Uterus (tissue), 4 donors: ENCODE measurements at places on chromosomes 12 and 14. TPM values are rescaled to one million over a fixed set of nuclear protein-coding genes. Genes with fewer than 3 reads are reported as not detected.

DNA sequence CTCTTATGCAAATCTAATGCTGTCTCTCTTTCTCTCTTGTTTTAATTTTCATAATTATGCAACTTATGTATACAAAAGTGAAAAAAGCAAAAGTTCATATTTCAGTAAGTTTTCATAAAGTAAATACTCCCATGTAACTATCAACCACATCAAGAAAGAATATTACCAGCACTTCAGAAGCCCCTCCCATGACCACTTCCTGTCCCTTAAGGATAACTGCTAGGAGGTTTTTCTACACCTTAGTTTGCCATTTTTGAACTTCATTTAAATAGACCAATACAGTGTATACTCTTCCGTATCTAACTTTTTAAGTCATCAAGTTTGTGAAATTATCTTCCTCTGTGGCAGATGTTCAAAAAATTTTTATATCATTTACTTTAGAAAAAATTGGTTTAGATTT, 547 bp upstream of the OR4K15 start:
- DNase-seq: no peak
- no peaks in the 10 kb centered on the region for H3K36me3 ChIP-seq
- H3K4me3 ChIP-seq: no peak overlapping the region
- H3K27ac ChIP-seq: no peak overlapping the region
- no peaks in the 10 kb centered on the region for H3K27me3 ChIP-seq

- no peaks in the 10 kb centered on the region for H3K4me1 ChIP-seq
- no peaks in the 10 kb centered on the region for H3K27me3 ChIP-seq
- H3K27ac ChIP-seq: no peak overlapping the region
- no peak for DNase-seq
- no peak overlapping the region for H3K4me3 ChIP-seq
Observed at GRCh38 chr14:44626423-44626822, 119.3 kb upstream of the FSCB start.

DNA sequence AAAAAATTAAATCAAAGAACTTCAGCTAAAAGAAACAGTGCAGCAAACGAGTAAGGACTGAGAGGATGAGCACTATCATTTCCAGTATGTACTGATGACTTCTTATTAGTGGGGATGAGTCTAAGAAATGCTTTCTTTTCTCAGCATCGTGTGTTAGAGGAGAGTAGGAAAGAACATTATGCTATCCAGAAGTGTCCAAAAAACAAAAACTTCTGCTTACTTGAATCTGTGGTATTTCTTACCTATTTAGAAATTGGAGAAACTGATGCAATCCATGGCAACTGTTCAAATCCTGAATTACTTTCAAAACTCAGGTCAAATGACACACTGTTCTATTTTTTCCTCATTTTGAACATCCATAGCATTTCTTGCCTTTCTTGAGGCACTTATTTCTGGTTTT, 23.7 kb downstream of the ABCD2 start:
- H3K4me1 ChIP-seq: no peaks in the 10 kb centered on the region
- H3K4me3 ChIP-seq: no peak overlapping the region
- H3K27ac ChIP-seq: no peak overlapping the region
- no peaks in the 10 kb centered on the region for H3K36me3 ChIP-seq
- DNase-seq: no peak

GRCh38 chr14:35034440-35034833, 11.6 kb upstream of the FAM177A1 start:
- H3K27me3 ChIP-seq: no peaks in the 10 kb centered on the region
- H3K4me1 ChIP-seq: no peaks in the 10 kb centered on the region
- no peak overlapping the region for H3K4me3 ChIP-seq
- DNase-seq: no peak
- no peak overlapping the region for H3K27ac ChIP-seq

- no peak for DNase-seq
- H3K27me3 ChIP-seq: no peaks in the 10 kb centered on the region
- H3K4me1 ChIP-seq: no peaks in the 10 kb centered on the region
- H3K27ac ChIP-seq: no peak overlapping the region
- H3K4me3 ChIP-seq: no peak overlapping the region
- H3K36me3 ChIP-seq: no peaks in the 10 kb centered on the region
Observed at GRCh38 chr12:41634091-41634490, 446.0 kb downstream of the PDZRN4 start.

DNA sequence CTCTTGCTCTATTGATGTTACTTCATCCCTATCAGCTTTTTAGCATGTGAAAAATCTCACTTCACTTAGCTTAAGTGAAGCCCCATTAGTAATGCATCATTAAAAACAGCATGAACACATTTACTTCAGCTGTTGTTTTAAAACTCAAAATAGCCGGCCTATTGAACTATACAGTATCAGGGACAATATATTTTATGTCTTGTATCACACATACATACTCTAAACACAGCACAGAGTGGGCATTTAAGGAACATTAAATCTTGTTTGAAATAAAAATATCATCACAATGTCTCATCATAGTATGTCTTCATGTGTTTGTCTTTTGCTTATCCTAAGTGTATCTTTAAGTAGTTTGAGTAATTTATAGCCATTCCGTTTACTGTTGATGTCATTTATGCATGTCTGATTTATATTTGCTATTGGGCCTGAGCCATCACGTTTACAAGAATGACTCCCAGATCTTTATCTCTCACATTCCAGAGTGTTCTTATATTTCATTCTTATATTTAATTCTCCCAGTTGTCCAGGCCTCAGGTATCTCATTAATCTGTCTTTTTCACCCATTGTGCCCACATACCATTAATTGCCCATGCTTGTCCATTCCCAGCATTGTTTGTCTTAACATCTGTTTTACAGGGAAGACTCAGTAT, 57.5 kb downstream of the ARHGAP5 start:
- no peaks in the 10 kb centered on the region for H3K27me3 ChIP-seq
- no peak for DNase-seq
- no peak overlapping the region for H3K4me3 ChIP-seq
- H3K27ac ChIP-seq: no peak overlapping the region
- no peaks in the 10 kb centered on the region for H3K36me3 ChIP-seq

DNA sequence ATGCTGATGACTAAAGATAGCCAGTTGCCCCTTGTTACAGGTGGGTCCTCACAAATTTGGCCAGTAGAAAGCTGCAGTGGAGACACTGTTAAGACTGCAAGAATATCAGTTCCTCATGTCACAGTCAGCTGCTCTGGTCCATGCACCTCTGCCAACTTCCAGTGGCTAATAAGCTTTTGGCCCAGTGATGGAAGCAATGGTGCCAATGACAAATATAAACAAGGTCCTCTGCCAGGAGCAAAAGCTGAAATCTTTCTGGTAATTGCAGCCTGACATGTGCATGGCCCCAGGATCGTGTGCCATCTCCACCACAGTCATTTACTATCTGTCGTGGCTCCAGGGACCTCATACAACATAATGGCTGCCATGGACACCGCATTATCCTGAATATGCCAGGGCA, 85.4 kb upstream of the TMEM260 start:
- DNase-seq: no peak
- no peak overlapping the region for H3K27ac ChIP-seq
- no peak overlapping the region for H3K4me3 ChIP-seq
- no peaks in the 10 kb centered on the region for H3K36me3 ChIP-seq
- no peaks in the 10 kb centered on the region for H3K27me3 ChIP-seq

DNA sequence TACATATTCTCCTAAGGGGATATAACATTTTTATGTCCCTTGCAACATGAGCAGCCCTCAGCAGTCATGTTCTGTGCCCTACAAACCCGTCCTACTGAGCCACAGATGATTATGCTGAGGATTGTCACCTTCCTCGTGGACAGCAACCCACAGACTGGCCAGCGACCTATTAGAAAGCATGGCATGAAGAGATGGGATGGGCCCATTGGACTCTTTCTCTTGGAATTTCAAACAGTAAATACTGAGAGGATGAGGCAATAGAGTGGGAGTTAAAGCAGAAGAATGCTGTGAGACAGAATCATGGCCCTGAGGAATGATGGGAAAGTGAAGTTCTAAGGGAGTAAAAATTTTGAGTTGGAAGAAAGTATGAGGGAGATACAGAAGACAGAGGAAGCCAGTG, 149.9 kb upstream of the BTG1 start:
- no peaks in the 10 kb centered on the region for H3K36me3 ChIP-seq
- H3K4me3 ChIP-seq: no peak overlapping the region
- no peaks in the 10 kb centered on the region for H3K27me3 ChIP-seq
- no peak overlapping the region for H3K27ac ChIP-seq

DNA sequence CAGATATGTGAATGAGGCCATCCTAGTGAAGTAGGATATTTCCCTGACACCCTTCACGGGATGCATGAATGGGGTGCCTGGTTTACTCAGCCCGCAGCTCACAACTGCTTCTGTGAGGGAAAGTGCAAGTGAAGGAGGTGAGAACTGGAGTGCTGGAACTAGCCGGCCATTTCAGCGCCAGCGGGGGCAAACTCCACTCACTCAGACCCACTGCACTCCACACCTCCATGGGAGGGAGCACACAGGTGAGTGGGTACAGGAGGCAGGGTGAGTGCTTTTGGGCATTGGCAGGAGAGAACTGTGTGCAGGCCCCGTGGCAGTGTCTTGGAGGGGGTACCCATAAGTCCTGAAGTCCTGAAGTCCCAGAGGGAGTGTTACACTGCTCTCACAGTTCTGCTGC, 1008.4 kb downstream of the SLC6A15 start:
- H3K27ac ChIP-seq: no peak overlapping the region
- DNase-seq: no peak
- H3K4me3 ChIP-seq: no peak overlapping the region
- H3K27me3 ChIP-seq: no peaks in the 10 kb centered on the region
- no peaks in the 10 kb centered on the region for H3K4me1 ChIP-seq

GRCh38 chr12:121596526-121596925, 15.7 kb upstream of the KDM2B start:
- no peak for DNase-seq
- H3K36me3 ChIP-seq: no peaks in the 10 kb centered on the region
- H3K4me1 ChIP-seq: no peaks in the 10 kb centered on the region
- H3K4me3 ChIP-seq: no peak overlapping the region

- H3K36me3 ChIP-seq: no peaks in the 10 kb centered on the region
- no peak for DNase-seq
- H3K27me3 ChIP-seq: no peaks in the 10 kb centered on the region
- no peaks in the 10 kb centered on the region for H3K4me1 ChIP-seq
- no peak overlapping the region for H3K27ac ChIP-seq
Observed at GRCh38 chr14:95541346-95541745, 6.5 kb downstream of the GLRX5 start.

Gene DNAAF2
- 3.8 TPM for total RNA-seq

Gene GPR132
- total RNA-seq: not detected
